ENCODE measurements at places on chromosomes 2 and 18.

DNA sequence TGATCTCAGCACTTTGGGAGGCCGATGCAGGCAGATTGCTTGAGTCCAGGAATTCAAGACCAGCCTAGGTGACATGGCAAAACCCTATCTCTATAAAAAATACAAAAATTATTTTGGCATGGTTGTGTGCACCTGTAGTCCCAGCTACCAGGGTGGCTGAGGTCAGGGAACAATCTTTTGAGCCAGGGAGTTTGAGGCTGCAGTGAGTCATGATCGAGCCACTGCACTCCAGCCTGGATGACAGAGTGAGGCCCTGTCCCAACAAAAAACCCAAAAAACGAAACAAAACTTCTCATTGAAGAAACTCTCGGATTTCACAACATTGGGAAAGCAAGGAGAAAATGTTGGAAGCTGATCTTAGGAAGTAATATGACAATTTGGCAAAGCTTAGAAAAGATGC lies 317.3 kb upstream of the MGAT5 start:
- no peak for DNase-seq

GRCh38 chr2:200310545-200310971 lies 4.1 kb downstream of the SPATS2L start:
- DNase-seq = no peak

DNA sequence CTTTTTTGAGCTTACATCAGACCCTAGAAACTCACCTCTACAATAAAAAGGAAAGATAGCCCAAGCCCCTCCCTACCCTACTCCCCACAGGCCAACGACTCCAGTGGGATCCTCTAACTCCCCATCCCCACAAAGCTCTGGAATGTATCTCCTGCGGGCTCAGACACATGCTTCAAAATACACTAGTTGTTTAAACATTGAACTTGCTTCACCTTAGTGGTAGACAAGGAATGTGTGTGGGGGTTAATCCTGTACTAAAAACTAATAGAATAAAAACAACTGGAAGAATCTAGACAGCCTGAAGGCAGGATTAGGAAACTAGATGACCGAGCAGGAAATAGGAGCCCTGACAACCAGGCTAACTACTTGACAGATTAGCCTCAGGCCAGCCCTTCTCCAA lies 211.5 kb downstream of the SUCLG1 start:
- no peak for DNase-seq

GRCh38 chr2:56182420-56182819 lies 1.4 kb upstream of the CCDC85A start:
- DNase-seq = no peak

GRCh38 chr2:110104025-110104771 lies 11.4 kb downstream of the MALL start:
- no peak for DNase-seq

GRCh38 chr2:232027530-232027929 lies 66.0 kb downstream of the DIS3L2 start:
- no peak for DNase-seq

GRCh38 chr2:47354013-47354847 lies 48.7 kb upstream of the MSH2 start:
- no peak for DNase-seq

- no peak for DNase-seq
Measured at GRCh38 chr2:99722476-99722875, 232.7 kb upstream of the REV1 start.

- DNase-seq = no peak
Measured at GRCh38 chr2:135190799-135191198, 138.7 kb downstream of the RAB3GAP1 start.

All from activated CD8-positive, alpha-beta memory T cell treated with anti-CD3 and anti-CD28 coated beads, Interleukin-2, amount 50 U/mL, for 4 hours (primary cell).